ENCODE measurements at places on chromosomes 3 and 15.

DNA sequence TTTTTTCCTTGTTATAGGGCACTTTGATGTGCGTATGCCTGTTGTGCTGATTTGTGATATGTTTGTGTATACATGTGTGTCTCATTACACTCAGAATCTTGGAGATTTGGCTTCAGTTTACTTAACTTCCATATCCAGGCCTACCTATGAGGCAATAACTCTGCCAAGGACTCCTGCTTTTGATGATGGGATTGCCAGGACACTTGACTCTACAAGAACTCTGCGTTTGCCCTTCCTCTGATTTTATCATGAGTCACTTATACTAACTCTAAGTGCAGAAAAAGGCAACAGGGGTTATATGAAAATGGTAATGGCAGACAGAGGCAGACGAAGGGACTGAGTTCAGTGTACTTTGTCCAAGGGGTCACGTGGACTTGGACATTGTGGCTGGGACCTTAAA, 33.6 kb downstream of the MCTP2 start:
- DNase-seq: no peak

DNA sequence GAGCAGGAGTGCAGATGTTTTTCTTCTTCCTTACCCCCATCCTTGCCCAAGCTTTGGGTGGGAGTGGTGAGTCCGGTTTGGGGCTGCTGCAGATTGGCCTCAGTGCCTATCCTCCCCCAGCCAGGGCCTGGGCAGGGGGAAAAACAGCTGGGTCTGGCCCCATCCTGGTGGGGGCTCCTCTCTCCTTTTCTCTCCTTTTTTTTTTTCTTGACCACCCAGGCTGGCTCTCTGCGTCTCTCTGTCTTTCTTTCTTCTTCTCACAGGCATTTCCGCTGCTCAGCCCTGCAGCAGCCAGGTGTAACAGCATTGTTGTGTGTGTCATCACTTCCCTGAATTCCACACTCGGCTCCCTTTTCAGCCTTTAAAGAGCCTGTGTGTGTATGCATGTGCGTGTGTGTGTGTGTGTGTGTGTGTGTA, 2.0 kb downstream of the FOXL2NB start:
- no peak for DNase-seq

DNA sequence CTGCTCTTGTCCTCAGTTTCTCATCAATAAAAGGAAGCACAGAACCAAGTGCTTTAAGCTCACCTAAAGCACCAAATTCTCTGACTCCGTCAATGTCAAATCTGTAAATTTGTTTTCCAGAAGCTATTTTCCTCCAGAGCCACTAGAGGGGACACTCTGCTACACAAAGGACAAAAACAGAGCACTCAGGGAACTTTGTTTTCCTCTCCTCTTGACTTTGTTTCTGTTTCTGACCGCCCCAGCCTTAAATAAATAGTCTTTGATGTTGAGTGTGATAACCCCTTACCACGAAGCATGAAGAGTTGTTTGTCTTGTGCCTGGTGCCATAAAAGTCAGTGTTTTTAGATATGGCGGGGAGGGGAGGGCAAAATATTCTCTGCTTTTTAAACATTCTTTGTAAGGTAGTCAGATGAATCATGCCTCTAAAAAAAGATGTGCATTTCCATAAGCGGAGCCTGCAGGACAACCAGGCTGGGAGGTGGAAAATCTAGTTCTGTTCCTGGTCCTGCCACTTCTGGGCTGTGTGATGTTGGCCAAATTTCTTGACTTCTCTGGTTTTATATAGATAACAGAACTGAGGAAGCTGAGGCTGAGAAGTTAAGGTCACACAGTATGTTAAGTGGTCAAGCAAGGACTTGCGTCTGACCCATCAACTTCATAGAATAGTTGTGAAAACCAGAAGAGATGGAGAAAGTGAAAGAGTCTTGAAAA, 7.3 kb upstream of the ZBTB38 start:
- peak; percentile 70 for DNase-seq

DNA sequence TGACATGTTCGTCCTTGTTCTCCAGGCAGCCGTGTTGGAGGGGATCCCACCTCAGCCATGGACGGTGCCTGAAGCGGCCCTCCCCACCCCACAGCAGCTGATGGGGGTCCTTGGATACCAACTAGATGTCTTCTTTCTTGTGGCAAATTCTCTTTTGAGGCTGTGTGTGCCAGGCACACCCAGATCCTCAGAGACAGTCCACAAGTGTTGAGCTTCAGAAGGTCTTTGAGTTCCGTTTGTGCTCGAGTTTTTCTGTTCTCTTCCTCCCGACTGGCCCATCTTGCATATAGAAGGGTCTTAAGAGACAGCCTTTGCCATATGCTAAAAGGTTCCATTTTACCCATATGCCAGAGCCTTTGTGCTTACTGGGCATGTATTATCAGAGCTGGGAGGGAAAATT, 227.4 kb downstream of the THSD4 start:
- no peak for DNase-seq

- DNase-seq: no peak
These were observed 2.5 kb downstream of the KLHL25 start for GRCh38 chr15:85792102-85792731.

DNA sequence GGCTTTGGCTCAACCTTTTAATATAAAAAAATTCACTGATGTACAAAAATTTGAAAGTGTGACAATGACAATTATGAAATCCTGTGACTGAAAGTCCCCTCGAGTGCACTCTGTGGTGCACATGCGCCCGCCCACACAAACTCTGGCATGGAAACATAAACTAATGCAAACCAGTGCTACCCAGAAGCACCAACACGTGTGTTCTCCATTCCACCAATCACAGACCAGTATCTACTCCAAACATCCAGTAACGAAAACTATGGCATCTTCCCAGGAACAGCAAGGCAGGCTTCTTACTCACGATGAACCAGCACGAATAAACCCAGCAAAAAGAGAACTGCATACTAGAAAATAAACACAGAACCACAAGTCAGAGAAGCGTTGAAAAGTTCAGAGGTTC, 11.7 kb upstream of the NMB start:
- DNase-seq: peak; percentile 90

DNA sequence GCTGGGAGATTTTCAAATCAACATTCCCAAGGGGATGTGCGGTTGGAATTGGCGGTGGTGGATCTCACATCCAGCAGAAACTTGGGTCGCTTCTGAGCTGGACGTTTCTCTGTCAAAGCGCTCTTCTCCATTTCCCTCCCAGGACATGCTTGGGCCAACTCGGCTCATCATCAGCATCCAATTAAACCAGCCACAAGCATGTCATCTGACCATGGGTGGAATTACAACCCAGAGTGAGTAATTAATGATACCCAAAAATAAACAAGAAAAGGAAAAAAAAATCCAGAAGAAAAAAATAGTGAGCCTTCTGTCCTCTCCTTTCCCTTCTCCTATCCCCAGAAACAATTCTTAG, 111.2 kb downstream of the XXYLT1 start:
- DNase-seq: peak; percentile 54

DNA sequence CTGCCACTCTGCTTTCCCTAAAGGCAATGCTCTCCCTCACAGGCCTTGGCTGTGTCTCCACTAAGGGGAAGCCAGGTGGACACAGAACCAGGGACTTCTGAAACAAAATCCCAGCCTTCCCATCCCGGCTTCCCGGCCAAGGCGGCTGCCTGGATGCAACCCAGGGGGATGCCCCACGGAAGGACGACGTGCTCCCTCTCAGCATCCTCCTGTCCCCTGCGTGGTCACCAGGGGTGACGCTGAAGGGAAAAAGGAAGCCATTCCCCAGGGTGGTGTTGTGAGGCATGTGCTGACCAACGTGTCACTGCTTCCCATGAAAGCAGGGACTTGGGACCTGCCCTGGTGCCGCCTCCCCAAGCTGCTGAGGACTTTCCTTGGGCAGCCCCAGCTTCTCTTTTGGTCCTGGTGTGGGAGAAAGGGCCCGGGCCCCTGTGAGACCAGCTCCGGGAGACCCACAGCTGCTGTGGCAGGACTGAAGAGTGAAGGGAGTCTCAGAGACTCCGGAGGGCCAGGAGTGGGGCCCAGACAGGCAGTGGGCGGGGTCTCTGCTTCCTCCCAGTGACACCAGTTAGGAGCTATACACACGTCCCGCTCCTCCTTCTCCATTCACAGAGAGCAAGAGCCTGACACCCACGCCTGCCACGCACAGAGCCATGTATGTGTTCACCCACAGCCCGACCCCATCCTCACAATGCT, 139.2 kb downstream of the NUP210 start:
- DNase-seq: no peak

- DNase-seq: no peak
These were observed 127.2 kb downstream of the CD47 start for GRCh38 chr3:107963581-107963980.

DNA sequence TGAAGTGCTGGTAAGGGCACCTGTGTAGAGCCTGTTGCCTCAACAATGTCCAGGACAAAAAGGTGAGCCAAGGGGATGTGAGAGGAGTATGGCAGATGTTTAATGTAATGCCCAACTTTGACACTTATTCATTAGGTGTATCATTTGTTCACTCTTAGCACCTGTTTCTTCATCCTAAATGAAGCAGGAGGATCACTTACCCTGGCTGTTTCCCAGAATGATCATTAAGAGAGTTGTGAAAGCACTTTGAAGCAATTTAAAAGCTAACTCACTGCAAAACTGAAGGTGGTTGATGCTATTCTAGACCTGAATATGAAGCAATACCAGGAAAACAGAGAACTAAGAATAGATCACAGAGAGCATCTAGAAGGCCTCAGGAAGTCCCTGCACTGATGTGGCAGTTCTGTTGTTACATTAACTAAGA, 3.4 kb upstream of the HHLA2 start:
- no peak for DNase-seq

GRCh38 chr3:9110802-9111201, 138.6 kb downstream of the SRGAP3 start:
- no peak for DNase-seq

GRCh38 chr15:56582785-56583184, 117.8 kb upstream of the MNS1 start:
- no peak for DNase-seq

GRCh38 chr3:192408647-192409200, 318.6 kb downstream of the FGF12 start:
- DNase-seq: no peak

DNA sequence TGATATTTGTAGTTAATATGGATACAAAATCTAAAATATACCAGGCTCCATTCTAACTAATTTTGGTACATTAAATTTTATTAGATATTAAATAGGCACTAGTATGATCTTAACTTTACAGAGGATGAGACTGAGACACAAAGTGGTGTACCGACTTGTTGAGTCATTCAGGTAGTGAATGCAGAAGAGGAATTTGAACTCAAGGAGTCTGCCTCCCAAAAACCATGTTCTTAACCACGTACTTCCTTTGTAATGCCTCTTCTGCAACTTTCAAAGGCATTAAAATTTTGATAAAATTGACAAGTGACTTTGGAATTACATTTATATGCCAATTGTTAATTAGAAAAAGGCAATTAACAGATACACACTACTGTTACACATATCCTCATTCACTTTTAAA, 61.8 kb downstream of the ZBBX start:
- DNase-seq: no peak

- DNase-seq: no peak
These were observed 105.8 kb downstream of the UBE3A start for GRCh38 chr15:25333049-25333448.

- DNase-seq: no peak
These were observed 94.4 kb downstream of the DTWD1 start for GRCh38 chr15:49715211-49715610.

GRCh38 chr3:61090389-61091169, 160.7 kb downstream of the FHIT start:
- no peak for DNase-seq

DNA sequence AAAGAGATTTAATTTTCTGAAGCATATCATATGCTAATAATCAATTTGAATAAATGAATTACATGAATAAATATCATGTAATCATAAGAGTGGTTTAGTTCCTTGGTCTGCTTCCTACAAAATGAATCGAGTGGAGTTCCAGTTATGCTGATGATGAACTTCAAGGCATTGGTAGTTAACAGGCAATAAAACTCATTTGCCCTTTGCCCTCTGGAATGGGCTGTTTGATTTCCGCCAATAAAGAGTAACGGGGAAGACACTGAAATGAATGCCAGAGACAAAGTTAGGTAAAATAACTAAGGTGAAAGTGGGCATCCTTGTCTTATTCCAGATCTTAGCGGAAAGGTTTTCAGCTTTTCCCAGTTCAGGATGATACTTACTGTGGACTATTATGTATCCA, 90.1 kb downstream of the C3orf38 start:
- no peak for DNase-seq

- DNase-seq: no peak
These were observed 244.4 kb downstream of the OPA1 start for GRCh38 chr3:193837347-193837827.

DNA sequence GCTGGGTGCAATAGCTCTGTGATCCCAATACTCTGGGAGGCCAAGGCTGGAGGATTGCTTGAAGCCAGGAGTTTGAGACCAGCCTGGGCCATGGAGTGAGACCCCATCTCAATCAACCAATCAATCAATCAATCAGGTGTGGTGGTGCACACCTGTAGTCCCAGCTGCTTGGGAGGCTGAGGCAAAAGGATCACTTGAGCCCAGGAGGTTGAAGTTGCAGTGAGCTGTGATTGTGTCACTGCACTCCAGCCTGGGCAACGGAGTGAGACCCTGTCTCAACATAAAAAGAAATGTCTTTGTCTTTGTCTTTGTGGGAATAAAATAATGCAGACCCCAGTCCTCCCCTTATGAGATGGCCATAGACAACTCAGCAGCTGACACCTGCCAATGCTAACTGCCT, 34.9 kb upstream of the TLE3 start:
- no peak for DNase-seq

GRCh38 chr3:66898155-66898554, 100.0 kb upstream of the KBTBD8 start:
- no peak for DNase-seq

DNA sequence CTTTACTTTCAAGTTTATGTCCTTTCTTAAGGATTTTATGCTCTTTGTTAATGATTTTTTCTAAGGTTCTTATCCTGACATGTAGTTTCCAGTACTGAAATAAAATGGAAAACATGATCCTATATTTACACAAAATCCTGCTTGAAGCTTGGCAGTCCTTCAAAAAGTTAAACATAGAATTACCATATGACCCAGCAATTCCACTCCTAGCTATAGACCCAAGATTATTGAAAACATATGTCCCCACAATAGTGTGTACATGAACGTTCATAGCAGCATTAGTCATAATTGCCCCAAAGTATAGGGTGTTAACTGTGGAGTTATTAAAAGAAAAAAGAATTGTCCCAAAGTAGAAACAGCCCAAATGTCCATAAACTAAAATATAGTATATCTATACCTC, 33.2 kb downstream of the ITGB5 start:
- no peak for DNase-seq

DNA sequence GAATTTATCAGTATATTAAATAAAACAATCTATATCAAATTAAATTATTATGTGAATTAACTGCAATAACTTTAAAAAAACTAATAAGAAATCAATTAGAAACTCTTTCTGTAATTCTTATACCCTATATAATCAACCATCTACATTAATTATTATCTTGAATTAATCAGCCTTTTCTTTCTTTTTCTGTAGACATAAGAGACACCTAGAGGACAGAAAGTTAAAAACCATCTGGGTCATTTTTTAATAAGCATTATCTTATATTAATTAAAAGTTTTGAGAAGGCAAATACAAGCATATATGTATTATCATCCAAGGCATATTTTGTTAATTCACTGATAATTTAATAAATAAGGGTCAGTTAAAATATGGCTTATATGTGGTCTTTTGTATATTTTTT, 24.2 kb upstream of the SLC25A26 start:
- no peak for DNase-seq

GRCh38 chr15:46365572-46365971, 730.7 kb downstream of the SQOR start:
- peak; percentile 77 for DNase-seq

GRCh38 chr3:13229273-13229949, 156.2 kb upstream of the IQSEC1 start:
- DNase-seq: no peak

GRCh38 chr3:140629357-140630137, 48.3 kb upstream of the TRIM42 start:
- DNase-seq: peak; percentile 3
